ENCODE measurements at places on chromosomes 3 and 15. TPM values are rescaled to one million over a fixed set of nuclear protein-coding genes. Genes with fewer than 3 reads are reported as not detected.

MYL3 gene
- total RNA-seq, result not detected

- no peak for DNase-seq
Observed at GRCh38 chr3:84008623-84009022, 950.2 kb upstream of the CADM2 start.

- no peak for DNase-seq
Observed at GRCh38 chr3:105999856-106000255, 131.0 kb upstream of the CBLB start.

DNA sequence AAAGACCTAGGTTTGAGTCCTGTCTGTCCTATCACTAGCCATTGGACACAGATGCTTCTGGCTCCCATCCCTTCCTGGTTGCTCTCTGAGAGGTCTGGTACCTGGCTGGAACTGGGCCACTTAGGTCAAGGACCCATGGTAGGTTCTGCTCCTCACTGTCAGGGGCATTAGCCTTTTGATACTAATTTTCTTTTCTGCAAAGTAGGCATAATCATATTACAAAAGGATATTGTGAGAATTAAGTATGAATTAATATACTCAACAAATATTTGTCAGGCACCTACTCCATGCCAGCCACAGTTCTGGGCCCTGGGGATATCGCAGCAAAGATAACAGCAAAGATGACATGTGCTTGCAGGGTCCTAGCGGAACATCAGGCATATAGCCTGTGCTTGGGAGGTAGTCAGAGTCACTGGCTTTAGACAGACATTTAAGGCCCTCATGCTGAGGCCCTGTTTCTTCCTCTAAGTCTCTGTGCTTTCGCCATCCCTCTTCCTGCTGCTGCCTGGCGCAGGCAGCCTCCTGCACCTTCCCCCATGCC is 25.6 kb upstream of the LCTL start:
- no peak for DNase-seq

GRCh38 chr3:11510356-11510755 is 133.4 kb downstream of the VGLL4 start:
- DNase-seq, result no peak

DNA sequence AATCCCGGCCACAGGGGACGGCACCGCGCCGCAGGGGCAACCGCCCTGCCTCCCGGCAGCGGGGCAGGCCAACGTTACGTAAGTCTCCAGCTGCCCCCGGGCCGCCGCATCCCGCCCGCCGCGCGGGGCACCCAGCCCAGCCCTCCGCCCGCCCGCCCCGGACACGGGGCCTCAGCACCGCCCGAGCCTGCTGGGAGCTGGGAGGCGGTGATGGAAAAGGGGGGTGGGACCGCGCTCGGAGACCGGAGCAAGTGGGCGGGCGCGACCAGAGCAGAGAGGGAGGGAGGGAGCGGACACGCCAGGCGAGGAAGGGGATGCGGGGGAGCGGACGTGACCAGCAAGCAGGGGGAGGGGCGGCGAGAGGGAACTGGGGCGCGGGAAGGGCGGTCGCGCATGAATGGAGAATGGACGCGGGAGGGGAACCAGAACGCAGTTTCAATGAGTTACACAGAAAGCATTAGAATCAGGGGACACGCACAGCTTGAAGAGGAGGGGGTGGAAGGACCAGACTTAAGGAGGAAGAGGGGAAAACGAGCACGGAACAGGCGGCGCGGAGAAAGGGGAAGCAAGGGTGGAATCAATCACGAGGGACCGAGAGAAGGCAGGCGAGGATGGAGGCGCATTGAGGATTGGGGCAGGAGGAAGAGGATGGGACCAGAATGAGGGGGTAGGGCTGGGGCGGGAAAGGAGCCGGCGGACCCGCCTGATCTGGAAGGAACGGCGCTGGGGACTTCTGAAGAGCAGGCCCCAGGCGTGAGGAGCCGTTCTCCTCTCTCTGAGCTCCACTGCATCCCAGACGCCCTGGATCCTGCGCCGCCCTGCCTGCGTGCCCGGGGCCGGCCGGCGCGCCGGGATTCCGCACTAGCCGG is 559 bp downstream of the PKM start:
- DNase-seq, result peak; percentile 81

GRCh38 chr3:187783098-187783497 is 37.8 kb upstream of the BCL6 start:
- DNase-seq, result no peak

Data from WTC11 (cell line).